ENCODE measurements at places on chromosomes 1 and 21.

- no peak for DNase-seq
Measured at GRCh38 chr1:51627672-51628071, 10.8 kb downstream of the OSBPL9 start.

DNA sequence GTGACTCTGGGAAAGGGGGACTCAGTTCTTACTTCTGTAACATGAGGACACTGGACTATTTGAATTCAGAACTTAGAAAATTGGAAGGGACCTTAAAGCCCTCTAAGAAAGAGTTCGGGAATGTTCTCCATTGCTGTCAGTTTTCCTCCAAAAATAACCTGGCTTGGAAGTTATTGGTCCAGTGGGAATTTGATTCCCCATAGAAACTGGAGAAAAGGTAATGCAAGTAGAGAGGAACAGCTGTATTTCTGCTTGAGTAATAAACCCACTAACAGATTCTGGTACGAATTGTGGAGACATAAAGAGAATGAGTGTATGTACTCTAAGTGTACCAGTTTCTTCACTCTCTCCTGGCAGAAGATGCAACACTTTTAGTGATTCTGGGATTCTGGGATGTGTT is 1.8 kb downstream of the ZBED6 start:
- no peak for DNase-seq

DNA sequence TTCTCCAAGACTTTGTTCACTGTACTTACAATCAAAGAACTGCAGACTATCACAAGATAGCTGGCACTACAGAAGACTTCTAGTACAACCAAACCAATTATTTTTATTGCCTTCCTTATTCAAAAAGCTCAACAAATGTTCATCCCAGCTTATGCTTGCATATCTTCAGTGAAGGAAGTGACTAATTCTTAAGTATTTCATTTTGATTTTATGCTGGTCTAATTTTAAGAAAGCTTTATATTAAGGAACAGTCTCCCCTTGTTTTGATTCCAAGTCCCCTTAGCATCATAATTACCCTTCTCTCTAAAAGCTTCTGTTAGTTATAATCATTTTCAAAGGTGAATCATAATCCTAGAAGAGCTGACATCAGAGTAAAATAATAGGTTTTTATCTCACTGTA is 132.9 kb downstream of the LRRIQ3 start:
- DNase-seq: no peak

- DNase-seq: no peak
Measured at GRCh38 chr1:160238408-160238807, 23.9 kb downstream of the DCAF8 start.

DNA sequence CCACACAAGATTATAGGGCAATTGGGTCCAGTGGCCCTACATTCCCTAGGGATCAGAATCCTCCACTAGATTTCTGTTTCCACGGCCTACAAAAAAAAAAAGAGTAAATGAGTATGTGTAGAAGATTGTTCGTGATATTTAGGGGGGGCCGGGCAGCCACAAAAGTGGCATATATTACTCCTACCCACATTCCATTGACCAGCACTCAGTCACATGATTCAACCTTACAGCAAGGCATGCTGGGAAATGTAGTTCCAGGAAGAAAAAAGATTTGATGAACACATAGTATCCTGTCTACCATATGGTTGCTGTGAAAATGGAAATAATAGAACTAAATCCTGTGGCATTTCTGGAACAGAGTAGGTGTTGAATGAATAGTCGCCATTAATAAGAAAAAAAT is 43.4 kb upstream of the GJB5 start:
- no peak for DNase-seq

All from activated CD4-positive, CD25-positive, alpha-beta regulatory T cell (primary cell).